Amygdala (tissue), 56 donors: ENCODE measurements at places on chromosomes 4 and X.

GRCh38 chr4:27046851-27047250 lies 186.2 kb downstream of the STIM2 start:
- DNase-seq = no peak

- no peak for DNase-seq
Measured at GRCh38 chr4:106830879-106831278, 205.2 kb downstream of the DKK2 start.

DNA sequence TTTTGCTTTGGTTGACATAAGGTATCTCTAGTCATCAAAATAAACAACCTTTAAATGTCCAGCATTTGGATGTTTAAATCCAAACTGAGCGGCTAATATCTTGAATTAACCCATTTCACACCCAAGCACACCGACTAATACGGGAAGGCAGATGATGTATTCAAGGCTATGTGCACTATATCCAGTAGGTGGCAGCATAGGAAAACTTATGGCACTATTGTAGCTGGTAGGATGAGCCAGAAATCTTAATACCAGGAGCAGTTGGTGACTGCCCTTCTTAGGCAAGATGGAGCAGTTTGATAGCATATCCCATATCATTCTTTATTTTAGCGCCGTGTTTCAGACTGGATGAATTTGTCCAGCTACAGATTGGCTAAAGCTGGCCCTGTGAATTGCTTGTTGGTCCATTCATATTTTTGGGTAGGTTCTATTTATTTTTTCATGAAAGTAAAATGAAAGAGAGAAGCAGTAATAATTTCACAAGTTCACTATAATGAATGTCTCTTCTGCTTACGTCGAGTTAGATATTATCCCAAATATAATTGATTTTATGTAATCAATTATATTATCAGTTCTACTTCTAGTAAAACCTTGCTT lies 24.4 kb downstream of the UCHL1 start:
- DNase-seq = no peak

DNA sequence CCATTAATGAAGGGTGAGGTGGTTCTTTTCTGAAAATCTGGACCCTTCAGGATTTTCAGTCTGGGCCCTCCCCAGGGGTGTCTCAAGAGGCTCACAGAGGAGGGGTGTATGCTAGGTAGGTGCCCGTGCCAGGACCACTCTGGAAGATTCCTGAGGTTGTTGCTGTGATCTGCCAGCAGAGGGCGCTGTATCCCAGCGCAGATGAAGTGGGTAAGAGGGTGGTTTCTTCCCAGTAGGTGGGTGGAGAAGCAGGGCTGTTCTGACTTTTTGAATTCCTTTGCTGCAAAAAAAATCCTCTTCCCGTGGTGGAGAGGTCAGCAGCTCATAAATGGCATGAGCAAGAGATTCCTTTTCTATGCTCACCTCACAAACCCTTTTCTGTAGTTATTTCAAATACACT lies 51.1 kb downstream of the SCML1 start:
- DNase-seq = no peak

DNA sequence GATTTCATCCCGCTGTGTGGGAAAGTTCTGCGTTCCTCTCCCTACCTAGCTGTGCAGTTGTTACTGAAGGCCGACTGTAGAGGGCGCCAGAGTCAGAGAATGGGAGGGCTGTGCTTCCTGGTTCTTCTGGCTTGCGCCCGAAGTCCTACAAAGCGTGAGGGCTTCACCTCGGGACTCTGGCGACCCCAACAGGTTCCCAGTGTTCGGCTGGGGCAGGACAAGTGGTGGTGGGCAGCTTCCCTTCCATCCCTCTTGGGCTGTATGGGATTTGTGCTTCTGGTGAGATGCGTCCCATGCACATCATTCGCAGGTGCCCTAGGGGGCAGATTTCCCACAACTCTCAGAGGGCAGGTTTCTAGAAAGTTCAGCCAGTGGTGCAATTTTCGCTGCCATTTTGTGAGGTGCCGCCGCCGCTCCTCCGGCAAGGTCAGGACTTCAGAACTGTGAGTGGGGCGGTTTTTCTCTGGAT lies 27.3 kb downstream of the CT45A1 start:
- DNase-seq = no peak

DNA sequence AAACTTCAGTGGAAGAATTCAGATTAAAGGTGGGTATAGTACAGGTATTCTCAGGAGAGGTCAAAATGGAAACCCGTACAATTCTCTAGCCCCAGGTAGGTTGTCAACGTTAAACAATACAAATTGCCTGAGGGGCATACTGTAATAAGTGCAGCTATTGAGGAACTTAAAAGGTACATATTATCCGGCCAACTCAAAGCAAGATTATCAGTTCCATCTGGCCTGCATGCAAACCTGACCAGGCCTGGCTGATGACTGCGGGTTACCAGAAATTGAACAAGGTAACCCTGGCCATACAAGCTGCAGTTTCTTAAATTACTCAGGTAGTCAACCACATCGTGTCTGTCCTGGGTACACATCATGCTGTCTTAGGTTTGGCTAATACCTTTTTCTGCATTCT lies 12.3 kb upstream of the ZNF630 start:
- no peak for DNase-seq

DNA sequence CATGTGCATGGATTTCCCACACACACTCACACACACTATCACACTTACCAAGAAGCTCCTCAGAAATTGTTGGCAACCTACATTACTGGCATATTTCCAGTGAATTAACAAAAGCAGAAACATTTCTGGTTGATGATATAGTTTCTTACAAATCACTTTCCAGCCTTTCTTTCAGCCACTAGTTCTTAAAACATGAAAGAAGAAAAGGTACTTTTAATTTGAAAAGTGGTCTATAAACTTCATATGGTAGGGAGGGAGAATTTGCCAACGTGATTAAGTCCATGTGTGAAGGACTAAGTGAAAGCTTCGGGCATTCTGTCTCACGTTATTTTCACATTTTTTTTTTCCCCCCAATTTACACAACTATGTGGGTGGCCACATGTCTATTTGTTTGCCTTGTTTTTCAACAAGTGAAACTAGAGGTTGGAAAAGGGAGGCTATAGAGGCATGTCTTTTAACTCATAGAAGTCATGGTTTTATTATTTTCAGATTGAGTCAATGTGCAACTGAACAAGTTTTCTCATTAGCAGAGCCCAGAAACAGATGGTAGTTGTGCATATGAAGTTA lies 832.1 kb upstream of the INTU start:
- no peak for DNase-seq

DNA sequence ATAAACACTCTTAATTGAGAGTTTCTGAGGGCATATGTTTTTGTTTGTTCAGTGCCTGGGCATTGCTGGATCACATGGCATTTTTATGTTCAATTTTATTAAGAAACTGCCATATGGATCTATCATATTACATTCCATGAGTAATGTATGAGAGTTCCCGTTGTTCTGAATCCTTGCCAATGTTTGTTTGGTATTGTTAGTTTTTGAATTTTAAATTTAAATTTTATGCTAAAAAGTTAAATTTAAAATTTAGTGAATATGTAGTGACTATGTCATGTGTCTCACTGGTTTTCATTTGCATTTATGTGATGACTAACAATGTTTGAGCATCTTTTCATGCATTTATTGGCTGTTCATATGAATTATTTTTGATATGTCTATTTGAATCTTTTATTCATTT lies 54.8 kb upstream of the GEMIN8 start:
- DNase-seq = no peak

DNA sequence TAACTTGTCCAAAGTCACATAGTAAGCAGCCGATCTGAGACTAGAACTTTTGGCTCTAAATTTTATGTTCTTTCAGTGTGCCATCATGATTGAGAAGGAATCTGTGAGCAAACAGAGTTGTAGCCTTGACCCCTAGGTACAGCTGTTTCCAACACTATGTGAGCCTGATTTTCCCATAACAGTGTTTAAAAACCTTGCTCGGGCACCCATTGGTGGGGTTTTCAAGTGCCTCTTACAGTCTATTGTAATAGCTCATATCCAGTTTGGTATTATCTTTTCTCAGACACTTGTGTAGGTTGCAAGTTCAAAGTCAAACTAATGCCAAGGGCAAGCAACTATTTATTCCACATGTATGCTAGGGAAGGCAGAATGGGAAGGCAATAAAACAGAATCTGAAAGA lies 467.9 kb downstream of the INPP4B start:
- DNase-seq = no peak

DNA sequence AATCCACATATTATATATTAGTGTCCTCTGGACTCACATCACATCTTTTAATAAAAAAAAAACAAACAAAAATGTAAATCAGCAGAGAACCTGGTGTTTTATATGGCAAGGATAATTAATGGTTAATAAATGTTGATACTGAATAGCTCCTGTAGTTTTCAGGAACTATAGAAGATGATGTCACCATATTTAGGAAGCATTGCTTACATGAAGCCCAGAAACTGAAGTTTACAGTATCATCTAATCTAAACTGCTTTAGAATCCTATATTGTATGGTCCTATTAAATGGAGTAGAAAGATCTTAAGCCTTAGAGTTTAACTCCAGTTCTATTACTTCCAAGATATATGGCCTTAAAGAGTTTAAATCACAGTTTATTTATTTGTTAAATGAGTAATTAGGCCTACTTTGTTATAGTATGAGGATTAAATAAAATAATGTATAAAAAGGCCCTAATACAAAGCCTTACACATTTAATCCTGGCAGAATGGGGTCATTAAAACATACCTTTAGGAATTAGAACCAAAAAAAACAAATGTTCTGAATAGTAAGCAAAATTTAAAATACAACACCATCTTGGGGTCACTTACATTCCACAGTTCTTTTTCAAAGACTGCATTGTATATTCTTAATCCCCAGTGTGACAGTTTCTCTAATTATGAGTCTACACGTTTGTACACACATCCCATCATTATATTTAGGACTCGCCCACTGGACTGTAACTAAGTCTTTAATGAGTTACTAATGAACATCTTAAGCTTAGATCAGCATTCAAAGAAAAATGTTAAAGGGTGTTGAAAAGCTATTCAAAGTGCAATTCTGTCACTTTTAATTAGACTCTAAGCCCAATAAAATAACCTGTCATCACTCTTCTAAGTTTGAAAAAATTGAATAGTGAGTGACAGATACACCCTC lies 305.9 kb downstream of the ADGRL3 start:
- DNase-seq = no peak

DNA sequence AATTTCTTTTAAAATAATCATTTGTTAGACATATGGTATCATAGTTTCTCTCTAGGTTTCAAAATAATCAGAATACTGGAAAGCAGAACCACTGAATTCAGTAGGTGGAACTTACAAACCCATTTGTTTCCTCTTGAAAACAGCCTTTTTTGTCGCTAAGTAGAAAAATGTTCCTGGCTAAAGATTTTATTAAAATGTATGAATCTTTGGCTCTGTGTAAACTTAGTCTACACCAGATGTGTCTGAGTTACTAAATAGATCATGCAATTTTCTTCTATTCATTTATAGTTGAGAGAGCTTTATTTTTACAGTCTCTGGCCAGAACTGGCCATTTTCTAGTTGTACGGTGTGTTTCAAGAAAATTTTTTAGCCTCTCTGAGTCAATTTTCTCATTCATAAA lies 1.0 kb downstream of the CYSLTR1 start:
- DNase-seq = no peak

GRCh38 chr4:168511780-168512489 lies 15.1 kb downstream of the PALLD start:
- no peak for DNase-seq

DNA sequence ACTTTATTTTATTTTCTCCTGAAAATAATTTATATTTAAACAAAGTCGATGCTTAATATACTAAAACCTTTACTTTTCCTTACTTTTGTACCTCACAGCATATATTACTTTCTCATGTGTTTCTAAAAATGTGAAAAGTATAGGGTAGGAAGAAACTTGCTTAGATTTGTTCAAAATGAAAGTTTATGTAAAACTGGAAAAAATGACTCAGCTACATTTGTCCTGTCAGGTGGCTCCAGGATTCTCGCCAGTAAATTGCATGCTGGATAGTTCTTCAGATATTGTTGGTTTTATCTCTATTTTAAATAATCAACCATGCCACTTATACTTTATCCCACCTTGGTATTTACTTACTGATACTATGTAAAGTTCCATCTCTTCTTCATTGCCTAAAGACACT lies 159.2 kb upstream of the NDST4 start:
- no peak for DNase-seq

DNA sequence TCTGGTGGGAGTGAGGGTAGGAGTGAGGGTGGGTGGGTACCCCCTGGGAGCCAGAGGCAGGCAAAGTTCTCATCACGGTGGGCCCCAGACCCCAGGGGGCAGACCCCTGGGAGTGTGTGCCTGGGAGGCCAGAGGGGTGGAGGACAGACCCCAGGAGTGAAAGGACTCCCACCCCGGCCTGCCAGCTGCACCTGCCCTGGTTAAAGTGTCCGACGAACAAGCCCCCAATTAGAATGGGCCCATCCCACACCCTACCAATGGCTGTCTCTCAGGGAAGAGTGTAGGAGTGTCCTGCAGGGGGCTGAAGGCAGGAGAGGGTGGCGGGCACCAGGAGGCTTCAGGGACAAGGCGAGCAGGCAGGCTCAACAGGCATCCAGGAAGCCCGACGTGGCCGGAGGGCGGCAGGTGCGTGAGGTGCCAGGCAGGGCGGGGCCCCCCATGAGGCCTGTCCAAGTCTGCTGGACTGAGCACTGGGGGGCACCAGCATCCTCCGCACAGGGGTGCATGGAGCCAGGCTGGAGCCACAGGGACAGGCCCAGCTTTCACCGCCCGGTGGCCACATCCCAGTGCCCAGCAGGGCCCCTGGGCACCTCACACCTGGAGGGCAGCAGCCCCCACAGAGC lies 8.7 kb downstream of the PDE6B start:
- DNase-seq = no peak

- DNase-seq = no peak
Measured at GRCh38 chr4:45064741-45065140, 338.4 kb upstream of the GNPDA2 start.

DNA sequence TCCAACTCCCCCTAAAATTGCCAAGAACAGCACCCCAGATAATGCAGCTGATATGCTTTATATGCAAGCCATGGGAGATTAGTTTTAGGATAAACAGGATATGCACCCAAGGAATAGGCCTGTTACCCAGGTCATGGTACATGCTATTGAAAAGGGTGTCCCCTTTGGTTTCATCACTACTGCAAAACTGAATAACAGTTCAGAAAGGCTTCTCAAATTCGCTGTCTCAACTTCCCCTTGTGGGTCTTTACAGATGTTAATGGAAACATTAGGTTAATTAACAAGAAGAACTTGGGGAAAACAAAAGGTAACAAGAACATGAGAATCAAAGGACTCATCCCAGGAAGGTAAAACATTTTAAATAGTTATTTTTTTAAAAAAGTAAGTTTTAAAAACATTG lies 318.7 kb downstream of the PRR32 start:
- no peak for DNase-seq

DNA sequence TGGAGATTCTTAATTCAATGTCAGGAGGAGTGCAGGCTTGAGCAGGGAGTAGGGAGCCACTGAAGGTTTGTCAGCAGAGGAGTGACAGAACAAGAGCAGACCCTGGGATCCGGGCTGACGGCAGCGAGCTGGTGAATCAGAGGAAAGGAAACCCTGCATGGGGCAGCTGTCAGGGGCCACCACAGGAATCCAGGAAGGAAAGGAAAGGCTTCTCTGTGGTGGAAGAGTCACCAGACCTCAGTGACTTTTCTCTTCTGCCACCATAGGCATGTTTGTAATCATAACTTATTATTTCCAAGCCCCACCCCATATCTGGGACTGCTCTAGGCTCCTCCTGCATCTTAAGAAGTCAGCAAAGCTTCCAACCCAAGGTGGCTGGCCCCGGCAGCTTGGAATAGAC lies 150.9 kb downstream of the BCOR start:
- no peak for DNase-seq
